ENCODE measurements at places on chromosomes 5 and 9.

GRCh38 chr5:94778299-94778698 lies 159.8 kb downstream of the SLF1 start:
- no peak for DNase-seq

DNA sequence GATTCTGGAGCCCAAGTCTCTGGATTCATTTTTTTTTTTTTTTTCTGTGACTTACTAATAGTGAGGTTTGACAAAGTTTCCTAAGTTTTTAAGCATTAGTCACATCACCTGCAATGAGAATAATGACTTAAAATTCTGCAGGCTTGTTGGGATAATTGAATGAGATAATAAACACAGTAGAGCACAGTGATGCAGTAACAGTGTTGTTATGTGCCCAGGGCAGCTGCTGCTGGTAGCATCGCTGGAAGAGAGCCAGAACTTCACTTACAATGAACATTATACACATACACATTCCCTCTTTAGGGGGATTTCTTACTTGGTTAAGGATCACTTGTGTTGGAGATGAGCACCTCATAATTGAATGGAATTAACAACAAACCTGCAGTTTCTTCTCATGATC lies 78.9 kb downstream of the ALDH7A1 start:
- no peak for DNase-seq

DNA sequence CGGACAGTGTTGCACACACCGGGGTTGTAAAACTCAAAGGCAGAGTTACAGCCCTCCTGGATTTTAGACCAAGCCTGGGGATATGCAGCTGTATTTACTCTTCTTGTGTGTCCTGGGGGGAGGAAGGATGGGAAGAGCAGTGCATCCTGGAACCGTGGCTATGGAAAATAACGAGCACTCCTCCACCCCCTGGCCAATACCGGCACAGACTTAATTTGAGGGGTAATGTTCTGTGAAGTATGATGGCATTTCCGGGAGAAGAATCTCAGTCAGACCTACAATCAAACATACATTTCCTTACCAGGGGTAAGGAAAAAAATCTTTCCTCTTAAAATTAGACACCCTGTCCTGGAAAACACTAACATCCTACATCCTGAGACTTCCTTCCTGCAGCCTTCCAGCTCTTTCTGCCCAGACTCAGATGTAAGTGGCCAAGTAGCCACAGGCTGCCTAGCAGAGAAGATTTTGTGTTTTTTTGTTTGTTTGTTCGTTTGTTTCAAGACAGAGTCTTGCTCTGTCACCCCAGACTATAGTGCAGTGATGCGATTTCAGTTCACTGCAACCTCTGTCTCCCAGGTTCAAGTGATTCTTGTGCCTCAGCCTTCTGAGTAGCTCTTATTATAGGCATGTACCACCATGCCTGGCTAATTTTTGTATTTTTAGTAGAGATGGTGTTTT lies 11.0 kb upstream of the ERMP1 start:
- DNase-seq = no peak

DNA sequence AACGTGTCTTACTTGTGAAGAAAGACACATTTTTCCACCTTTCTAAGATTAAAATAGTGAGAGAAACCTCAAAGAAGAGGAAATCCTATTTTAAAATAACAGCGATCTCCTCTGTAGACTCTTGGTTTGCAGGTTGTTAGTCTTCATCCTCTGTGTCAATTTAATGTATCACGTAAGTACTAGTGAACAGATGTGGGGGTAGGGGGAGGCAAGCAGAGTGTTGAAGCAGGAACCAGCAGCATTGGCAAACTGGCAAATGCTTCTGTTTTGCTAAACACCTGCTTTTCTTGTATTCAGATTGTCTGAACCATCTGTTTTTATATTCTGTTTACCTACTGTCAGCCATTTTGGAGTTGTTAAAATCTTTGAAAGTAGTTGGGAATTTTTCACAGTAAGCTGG lies 159.3 kb upstream of the TLX3 start:
- no peak for DNase-seq

- no peak for DNase-seq
These were observed 219.9 kb upstream of the IRX1 start for GRCh38 chr5:3375586-3376311.

DNA sequence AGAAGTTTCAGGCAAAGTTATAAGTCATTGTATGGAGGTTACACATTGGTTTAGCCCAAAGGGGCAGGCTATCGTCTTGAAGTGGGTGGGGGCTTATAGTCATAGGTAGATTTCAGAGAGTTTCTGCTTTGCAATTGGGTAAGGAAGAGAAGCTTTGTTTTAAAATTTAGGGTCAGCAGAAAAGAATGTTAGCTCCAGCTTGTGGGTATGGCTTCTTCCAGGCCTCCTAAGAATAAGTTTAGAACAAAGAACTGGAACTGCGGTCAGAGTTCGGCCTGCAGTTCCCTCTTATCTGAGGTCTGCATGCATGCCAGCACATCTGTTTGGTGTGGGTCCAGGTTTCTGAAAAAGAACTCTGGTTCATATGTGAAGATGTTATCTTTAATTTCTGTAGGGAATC lies 96.1 kb downstream of the CYFIP2 start:
- DNase-seq = no peak

DNA sequence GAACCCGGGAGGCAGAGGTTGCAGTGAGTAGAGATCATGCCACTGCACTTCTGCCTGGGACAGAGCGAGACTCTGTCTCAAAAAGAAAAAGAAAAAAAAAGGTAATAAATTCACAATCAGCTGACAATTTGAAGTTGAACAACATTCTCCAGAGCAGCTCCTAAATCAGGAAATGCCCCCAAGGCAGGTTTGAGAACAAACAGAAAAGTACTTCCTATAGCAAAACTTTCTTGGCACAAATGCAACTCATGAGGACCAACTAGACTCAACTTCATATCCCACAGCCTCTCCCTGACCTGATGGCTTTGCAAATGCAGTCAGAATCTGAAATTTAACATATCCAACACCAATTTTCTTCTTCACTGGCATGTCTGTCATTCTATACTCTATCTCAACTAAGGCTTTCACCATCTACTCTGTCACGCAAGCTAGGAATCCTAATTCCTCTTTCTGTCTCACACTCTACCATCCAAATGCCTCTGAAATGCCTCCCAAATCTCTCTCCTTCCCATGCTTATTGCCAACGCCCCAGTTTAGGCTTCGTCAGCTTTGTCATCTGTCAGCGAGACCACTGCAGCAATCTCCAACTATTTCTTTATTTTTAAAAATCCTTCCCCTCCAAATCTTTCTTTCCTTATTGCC lies 113.3 kb downstream of the MAPKAP1 start:
- no peak for DNase-seq

GRCh38 chr5:34022121-34022705 lies 14.4 kb upstream of the AMACR start:
- no peak for DNase-seq

DNA sequence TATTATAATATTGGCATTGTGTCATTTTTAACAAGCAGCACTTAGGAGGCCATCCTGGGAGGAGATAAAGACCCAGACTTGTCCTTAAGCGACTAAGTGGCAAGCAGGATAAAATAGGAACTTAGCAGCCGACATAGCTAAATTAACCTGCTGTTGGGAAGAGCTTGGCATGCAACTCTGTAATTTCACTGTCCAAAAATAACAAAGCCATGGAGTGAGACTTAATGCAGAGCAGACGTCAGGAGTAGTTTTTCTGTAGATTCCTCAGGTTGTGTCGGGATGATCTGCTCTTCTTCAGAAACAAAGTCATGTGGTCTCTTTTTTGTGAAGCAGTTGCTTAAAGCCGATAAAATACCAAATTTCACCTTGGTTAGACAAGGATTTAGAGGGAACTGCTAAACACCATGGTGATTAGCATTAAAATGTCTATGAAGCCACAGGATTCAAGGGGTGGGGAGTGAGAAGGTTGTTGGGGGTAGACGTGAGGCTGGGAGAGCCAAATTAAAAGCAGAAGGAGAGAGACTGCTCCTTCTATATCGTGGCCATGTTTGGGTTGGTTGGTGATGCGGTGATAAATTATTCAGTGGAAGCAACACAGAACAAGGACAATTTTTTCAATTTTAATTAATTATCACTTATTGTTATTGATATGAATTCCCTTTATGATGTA lies 303.0 kb downstream of the CSNK1G3 start:
- no peak for DNase-seq

GRCh38 chr9:98807070-98807813 lies at the start of gene GALNT12:
GALNT12 (plus strand) TSS chr9:98807670; CDS start chr9:98807699, 29 bp downstream.
- no peak for DNase-seq

- no peak for DNase-seq
These were observed 585.2 kb downstream of the EFNA5 start for GRCh38 chr5:107085572-107085971.

- no peak for DNase-seq
These were observed 106.0 kb downstream of the ARRDC3 start for GRCh38 chr5:91277093-91277626.

DNA sequence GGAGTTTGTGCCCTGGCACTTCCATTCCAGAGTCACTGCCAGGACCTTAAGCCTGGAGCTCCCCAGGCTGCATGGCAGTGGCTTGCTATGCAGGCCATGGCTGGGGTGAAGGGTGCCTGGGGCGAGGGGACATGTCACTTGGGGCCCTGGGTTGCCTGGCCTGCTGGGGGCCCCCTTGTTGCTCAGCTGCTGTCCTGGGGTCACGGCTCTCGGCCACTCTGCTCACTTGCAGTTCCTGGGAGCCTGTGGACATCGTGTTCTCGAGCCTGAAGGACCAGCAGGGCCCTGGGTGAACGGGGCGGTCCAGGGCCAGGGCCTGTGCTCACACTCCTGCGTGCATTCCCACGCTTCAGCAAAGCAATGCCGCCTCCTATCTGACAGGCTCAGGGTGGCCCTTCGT lies 14.5 kb upstream of the SLC2A6 start:
- no peak for DNase-seq

DNA sequence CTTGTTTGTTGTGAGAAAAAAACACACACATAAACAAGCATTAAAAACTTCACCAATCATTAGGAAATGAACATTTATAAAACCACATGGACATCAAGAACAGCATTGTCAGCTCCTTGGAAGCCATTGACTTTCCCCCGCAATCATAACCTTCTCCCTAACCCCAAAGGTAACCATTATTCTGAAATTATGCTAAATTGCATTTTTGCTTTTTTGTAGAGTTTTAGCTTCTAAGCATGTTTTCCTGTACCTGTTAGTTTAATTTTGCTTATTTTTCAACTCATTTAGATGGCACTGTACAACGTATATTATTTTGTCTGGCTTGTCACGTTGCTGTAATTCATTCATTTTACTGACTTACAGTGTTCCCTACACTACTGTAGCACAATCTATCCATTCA lies 36.8 kb downstream of the PDE6A start:
- DNase-seq = no peak

DNA sequence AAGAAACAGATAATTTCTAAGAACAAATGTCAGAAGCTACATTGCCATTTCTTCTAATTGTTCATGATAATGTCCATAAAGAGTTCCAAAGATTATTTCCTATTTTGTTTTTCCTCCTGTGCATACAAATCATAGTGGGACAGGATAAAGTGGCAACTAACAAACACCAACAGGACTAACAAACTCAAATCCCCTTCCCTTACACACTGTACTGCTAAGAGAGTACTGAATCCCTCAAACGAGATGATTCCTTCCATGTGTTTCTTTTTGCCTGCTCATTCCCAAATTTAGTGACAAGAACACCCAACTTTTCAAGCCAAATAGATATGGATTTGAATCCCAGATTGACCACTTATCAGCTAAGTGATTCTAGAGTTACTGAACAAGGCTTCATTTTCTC lies 15.2 kb downstream of the STRBP start:
- DNase-seq = no peak

GRCh38 chr5:150560401-150561191 lies 52.7 kb downstream of the NDST1 start:
- DNase-seq = peak; percentile 63

- no peak for DNase-seq
These were observed 989.8 kb downstream of the TLE1 start for GRCh38 chr9:80699511-80699998.

DNA sequence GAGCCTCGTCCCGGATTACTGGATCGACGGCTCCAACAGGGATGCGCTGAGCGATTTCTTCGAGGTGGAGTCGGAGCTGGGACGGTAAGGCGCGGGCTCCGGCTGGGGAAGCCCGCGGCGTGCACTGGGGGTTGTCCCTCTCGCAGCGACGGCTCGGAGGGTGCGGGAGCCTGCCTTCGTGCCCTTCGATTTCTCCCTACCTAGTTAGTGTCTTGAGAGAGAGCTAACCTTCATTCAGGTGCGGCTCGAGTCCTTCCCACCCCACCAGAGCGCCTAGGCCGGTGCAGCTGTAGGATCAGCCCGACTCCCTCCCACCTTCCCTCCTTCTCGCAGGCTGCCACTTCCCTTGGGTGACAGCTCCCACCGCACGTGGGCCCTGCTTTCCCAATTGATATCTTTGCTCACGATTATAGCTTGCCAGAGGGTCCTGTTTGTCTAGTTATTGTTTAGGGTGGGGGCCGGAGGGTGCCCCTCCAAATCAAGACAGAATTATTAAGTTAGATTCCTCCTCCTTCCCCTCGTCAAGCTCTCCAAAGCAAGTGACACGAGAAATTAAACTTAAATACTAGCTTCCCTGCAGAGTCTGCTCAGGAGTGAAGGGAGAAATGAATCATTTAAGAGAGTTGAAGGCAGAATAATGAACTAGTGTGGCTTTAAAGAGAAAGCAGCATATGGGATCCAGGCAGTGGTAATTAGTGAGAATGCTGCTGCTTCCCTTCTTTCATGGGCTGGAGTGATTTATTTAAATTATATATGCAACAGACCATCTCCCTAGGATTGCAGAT lies 569 bp downstream of the CAMK4 start:
- DNase-seq = no peak

GRCh38 chr9:80282766-80283165 lies 711.0 kb downstream of the TLE4 start:
- DNase-seq = no peak

- no peak for DNase-seq
These were observed 12.7 kb downstream of the UBAC1 start for GRCh38 chr9:135948446-135948845.

GRCh38 chr9:121443981-121444380 lies 55.7 kb downstream of the GGTA1 start:
- DNase-seq = no peak

DNA sequence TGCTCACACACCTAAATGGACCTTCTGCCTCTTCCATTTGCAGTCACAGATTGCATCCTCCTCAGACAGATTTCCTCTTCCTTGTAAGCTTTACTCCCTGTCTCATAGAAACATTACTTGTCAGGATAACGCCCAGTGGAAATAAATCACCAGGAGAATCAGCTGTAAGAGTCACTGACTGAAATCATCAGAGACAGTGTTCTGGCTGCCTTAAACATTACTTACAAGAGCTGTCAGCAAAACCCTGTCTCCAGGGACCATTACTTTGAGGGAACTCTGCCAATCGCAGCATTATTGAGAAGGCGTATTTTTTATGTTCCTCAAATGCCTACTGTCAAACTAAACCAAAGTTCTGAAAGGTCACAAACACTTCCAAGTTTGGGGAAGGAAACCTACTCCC lies 5.9 kb downstream of the DPYSL3 start:
- DNase-seq = no peak

DNA sequence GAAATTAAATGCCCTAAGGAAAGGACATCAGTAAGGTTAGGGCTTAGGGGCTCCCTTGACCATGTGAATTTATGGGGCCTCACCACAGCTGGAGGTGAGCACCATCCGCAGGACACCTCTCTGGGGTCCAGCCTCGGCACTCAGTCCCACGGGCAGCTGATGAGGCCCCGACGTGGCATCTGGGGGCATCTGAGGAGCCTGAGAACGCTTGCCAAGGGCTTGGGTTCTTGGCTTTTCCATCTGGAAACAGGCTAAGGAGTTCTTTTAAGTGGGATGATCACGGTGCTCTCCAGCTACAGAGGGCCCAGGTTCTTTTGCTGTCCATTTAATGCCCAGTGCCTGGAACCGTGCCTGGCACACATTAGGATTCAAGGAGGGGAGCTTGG lies 3.6 kb downstream of the NKX2-5 start:
- no peak for DNase-seq

GRCh38 chr5:135031813-135032694 lies 2.0 kb downstream of the PITX1 start:
- no peak for DNase-seq

Data from left renal cortex interstitium (tissue), 4 donors.